Skin of body (tissue), 3 donors: ENCODE measurements at places on chromosomes 3 and 15. TPM values are rescaled to one million over a fixed set of nuclear protein-coding genes. Genes with fewer than 3 reads are reported as not detected.

- no peak for DNase-seq
These were observed 6.1 kb downstream of the CD96 start for GRCh38 chr3:111548092-111548491.

GRCh38 chr15:34904527-34904926 is 65.0 kb downstream of the AQR start:
- no peak for DNase-seq

The IL12A gene
- total RNA-seq, result 0.30 TPM

DNA sequence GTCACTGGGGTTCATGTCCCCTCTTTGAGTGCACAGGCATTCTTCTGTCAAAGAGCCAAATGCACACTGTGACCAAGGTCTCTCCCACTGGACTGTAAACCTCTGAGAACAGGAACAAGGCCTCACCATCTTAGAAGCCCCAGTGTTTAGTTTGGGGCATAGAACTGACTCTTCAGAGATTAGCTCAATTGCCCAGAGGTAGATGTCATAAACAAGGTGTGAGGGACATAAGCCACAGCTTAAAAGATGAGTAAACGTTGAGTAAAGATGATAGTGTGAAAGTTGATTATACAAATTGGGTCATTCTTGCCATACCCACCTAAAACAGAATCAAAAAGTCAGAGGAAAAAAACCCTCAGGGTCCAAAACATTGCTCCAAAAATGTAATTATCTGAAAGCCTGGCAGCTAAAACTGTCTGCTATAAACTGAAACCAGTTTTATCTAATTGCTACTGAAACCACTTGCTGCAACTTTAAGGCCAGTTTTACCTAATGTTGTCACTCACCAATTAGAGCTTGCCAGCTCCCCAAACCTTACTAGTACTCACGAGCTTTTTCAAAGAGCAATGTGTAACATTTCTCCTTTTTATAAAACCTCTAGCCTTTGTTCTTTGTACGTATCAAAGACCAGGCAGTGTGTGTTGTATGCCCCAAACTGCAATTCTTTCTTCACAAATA is 415.2 kb downstream of the RAP2B start:
- DNase-seq, result no peak

DNA sequence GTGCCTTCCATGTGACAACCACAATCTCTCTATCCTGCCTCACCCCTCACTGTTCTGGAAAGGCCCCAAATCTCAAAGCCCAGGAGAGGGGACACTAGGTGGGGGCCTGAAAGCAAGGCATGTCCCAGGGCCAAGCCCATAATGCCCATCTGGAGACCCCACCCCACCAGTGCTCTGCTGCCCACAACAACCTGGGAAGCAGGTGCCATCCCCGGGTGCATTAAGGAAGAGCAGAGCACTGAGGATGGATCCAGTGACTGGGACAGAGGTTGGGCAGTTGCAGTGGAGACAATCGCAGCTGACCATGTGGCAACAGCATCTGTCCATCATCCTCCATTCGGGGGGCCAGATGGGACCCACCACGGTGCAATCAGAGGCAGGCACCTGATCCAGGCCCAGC is 106.2 kb upstream of the PRR20G start:
- DNase-seq, result no peak

- no peak for DNase-seq
These were observed 29.5 kb upstream of the THRB start for GRCh38 chr3:24523988-24524727.

- no peak for DNase-seq
These were observed 223.9 kb downstream of the THRB start for GRCh38 chr3:24270744-24271143.

- no peak for DNase-seq
These were observed 288.8 kb downstream of the CNTN6 start for GRCh38 chr3:1381647-1382036.

DNA sequence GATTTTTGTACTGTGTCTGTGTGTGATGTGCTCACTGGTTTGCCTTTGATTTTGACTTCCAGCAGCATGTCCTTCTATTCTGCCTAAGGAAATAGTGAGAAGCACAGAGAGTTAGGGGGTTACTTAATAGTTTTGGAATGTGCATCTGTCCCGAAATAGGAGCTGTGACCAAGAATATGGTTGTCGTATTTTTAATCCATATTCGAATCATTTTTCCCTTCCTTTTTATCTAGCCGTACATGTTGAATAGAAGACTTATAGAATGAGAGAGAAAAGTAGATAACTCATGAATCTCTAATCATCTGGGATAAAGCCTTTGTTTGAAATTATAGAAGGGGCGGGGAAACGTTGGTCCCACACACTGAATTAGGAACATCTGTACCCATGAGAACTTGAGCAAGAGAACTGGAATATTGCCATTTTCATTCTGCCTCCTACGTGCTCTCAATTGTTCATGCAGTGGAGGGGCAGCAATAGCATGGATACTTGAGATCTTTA is 23.6 kb downstream of the CRTC3 start:
- DNase-seq, result peak; percentile 97

The GPR27 gene
- 5.2 TPM for total RNA-seq

DNA sequence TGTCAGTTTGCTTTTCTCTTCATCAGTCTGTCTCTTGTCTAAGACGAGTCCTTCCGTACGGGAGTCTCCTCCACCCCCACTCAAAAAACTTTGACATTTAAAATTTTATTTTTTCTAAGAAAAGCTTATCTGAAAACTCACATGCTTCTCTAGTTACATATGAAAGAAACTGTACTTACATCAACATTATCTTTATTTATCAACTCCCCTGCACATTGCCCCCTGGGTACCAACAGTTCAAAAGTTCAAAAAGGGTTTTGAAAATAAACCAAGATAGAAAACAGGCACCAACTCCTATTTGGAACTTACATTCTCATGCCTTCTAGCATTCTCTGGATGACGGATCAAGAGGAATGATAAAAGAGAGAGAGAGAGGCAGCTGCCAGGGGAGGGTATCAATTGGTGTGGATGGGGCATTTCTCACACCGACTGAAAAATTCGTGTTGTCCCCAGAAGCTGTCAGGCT is 182.5 kb downstream of the FOXP1 start:
- DNase-seq, result no peak

DNA sequence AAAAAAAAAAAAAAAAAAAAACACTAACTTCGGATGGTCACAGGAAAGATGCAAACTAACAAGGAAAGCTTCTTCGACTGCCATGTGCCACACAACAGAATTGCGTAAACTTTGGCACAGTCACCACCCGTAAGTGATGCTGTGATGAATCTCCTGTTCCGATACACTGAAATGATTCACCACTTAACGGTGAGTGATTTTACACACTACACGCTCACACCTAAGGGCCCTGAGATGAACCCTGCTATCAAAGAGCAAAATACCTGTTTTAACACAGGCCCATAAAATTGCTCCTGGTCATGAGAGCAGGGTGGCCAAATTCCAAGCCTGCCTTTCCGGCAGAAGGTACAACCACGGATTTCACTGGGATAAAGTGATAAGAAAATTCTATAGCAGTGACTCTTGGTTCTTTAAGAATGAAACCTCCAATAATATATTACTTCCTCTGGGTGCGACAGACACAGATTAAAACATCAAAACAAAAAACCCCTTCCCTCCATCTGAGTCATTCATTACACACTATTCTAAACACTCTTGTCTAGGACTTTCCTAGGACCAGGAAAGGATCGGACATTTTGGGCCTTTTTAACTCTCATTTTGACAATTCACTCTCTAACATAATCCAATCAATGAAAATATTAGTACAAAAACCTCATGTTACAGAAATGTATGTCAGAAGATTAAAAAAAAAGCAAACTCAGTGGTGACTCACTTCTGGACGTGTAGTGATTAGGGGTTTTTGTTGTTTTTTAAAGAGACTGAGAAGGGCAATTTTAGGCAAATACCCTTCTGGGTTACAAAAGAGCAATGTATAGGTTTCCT is 28.3 kb downstream of the LRIG1 start:
- DNase-seq, result no peak

DNA sequence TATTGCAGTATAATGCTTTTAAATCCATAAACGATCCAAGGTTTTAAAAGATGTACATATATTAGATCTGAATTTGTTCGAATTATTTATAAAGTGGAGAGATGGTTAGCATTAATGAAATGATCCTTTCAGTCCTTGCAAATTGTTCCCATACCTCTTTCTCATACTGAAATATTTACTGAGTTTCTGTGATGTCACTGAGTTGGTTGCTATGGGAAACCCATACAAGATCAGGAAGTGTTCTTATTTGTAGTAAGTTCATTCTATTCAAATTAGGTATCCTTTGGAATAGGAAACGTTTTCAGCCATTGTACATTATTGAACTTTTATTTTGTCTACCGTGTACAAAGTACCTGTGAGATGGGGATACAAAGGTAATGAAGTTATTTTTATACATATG is 73.2 kb upstream of the CHL1 start:
- no peak for DNase-seq

The PKM gene
- 221 TPM for total RNA-seq

DNA sequence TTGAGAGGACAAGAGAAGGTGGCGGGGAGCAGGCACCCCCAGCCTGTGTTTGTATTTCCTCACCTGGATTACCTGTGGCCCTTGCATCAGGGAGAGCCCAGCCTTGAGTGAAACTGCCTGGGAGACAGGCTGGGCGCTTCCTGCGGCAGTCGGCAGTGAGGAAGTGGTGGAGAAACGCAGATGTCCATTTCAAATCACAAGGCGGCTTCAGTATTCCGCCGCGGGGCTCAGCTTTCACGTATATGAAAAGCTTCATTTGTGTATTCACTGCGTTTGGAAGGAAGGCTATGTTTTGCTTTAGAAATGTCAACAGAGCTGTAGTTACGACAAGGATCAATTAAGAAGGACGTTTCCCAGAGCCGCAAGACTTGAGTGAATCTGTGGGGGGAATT is 167.4 kb upstream of the CTDSPL start:
- peak; percentile 56 for DNase-seq

- DNase-seq, result peak; percentile 60
These were observed 300.4 kb upstream of the RASGRP1 start for GRCh38 chr15:38864827-38865581.

DNA sequence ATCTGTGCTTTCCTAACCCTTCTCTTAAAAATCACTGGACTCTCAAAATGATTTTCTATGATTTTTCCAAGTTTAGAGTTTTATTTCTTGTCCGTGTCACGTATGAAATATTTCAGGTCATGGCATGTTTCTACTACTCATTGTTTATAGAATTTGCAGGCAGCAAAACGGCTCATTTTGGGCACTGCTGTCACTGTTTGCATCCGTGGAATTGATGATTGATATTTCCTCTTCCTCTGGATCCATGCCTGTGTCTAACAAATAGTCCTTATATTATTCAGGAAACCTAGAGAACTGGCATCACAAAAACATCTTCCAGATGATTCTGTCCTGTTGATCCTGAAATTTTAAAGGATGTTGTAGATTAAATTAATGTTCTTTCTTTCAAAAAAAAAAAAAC is 47.6 kb downstream of the LARS2 start:
- no peak for DNase-seq

- no peak for DNase-seq
These were observed 116.8 kb downstream of the TPRG1 start for GRCh38 chr3:189288348-189289235.

The KIF7 gene
- total RNA-seq, result 7.0 TPM

The CCNB2 gene
- 12.6 TPM for total RNA-seq

The CILP gene
- total RNA-seq, result 24.4 TPM

The ISLR gene
- 46.8 TPM for total RNA-seq

The RPUSD2 gene
- 5.8 TPM for total RNA-seq

DNA sequence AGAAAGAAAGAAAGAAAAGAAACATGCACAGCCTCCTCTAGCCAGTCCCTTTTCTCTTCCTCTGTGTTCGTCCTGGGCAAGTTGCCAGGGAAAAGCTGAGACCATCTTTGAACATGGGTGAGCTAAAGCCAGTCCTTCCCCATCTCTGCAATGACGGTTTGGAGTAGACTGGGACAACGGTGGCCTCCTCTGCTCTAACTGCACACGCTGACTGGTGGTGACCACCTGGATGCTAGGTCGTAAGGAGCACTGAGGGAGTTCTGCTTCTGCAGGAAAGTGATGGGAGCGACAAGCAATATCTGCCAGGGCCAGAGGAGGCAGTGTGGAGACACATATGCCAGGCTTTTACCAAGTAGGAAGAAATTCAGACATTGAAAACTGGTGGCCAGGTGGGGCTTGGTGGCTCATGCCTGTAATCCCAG is 111.7 kb downstream of the NUP210 start:
- no peak for DNase-seq

- peak; percentile 90 for DNase-seq
These were observed 4.5 kb upstream of the SEMA3B start for GRCh38 chr3:50264383-50264963.

The AP4E1 gene
- total RNA-seq, result 10.4 TPM

- no peak for DNase-seq
These were observed 120.0 kb upstream of the ATP11B start for GRCh38 chr3:182673336-182673735.

DNA sequence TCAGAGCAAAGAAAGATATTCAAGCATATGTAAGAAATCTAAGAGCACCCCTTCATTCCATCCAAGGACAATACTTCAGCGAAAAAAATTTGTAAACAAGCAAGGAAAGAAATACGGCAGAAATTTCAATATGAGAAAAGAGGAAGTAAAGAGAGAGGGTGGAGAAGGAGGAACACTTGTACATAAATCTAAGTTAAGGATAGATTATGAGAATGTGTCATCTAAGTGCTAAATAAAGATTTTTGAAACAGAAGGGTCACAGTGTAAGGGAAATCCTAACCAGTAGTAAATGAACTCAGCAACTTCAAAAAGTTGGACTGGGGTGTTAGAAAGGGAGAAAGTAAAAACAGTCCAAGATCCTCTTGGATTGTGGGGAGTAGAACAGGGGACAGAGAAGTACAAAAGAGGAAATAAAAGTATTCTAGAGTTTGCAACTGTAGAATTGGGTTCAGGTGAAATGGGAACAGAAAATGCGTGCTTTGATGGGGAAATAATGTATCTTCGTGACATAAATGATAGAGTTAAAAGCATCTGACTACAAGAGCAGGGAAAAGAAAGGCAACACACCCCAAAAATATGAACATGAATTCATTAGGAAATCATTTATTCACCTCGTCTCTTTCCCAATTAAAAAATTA is 68.5 kb upstream of the ATP13A5 start:
- no peak for DNase-seq

The ANKRD28 gene
- 62.4 TPM for total RNA-seq

The MUSTN1 gene
- 9.6 TPM for total RNA-seq

- DNase-seq, result peak; percentile 58
These were observed 92.7 kb downstream of the MYLK start for GRCh38 chr3:123791417-123791816.

DNA sequence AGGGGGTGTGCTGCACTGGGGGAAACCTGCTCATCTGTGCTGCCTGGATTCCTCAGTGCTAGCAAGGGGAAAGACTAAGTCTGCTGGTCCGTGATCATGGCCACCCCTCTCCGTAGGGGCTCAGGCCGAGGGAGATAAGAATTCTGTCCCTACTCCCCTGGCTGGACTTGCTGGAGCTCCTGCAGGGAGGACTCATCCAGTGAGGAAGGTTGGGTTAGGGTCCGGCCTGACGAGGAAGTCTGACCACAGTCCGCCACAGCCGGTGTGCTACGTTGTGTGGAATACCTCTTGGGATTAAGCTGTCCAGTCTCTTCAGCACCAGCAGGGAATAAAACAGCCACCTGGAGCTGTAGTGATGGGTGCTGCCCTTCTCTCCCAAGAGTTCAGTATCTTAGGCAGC is 1309.1 kb upstream of the CADM2 start:
- DNase-seq, result no peak
